ENCODE measurements at places on chromosomes 1 and 21.
A peak's percentile ranks its signal among the peaks of the same experiment; 100 is the strongest.

DNA sequence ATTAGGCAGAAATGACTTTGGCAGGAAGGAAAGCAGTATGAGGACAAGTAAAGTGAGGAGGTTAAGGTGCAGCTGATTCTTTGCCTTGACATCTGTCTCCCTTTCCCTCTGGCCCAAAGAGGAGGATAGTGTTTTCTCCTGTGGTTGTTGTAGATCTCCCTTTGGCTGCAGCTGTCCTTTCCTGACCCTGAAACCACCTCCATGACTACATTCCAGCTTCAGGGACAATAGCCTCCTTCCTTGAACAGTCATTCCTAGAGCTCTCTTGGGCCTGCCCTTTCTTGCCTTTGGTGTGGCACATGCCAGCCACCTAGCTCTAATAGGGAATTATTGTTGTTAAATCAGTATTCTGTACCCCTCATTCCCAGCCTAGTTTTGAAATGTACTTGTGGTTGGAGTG lies 6.2 kb downstream of the ZMYM1 start:
- peak; percentile 27 for DNase-seq

DNA sequence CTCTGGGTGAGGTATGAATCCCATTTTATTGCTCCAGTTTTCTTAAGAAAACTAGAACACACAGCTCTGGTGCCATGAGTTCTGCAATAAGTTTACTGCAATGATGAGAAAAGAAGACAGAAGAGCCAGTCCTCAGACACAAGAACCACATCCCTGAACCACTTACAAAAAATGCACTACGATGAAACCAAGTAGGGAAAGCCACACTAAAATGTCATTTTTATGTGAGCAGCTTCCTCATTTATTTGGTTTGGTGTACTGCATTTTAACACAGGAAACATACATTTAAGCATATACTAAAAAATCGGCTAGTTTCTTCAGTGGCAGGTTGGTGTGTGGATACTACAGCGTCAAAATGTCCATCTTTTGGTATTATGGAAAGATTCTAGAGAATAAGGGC lies 95.9 kb downstream of the PTPN14 start:
- DNase-seq = no peak

DNA sequence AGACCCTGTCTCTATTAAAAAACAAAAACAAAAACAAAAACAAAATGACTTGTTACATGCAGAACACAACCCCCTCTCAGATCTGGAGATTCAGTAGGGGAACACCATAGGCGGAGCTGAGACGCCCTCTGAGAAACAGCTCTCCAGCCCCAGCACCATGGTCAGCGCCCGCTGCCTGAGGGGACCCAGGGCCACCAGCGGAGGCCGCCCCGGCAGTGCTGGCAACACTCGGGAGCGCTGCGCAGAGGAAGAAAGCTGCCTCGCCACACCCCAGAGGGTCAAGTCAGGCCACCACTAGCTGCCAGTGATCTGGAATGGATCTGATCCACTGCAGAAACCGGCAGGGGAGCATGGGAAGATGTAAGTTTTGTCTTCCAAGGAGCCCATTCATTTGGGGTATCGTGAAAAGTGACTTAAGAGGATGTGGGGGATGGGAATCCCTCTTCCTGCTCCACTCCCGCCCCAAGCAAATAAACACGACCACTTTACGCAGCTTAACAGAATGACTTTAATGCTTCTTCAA lies 3.1 kb downstream of the ACTA1 start:
- peak; percentile 69 for DNase-seq

- DNase-seq = no peak
Observed at GRCh38 chr1:150472601-150473200, 14.5 kb upstream of the TARS2 start.

- DNase-seq = no peak
Observed at GRCh38 chr1:156437037-156437867, 63.3 kb downstream of the MEF2D start.

DNA sequence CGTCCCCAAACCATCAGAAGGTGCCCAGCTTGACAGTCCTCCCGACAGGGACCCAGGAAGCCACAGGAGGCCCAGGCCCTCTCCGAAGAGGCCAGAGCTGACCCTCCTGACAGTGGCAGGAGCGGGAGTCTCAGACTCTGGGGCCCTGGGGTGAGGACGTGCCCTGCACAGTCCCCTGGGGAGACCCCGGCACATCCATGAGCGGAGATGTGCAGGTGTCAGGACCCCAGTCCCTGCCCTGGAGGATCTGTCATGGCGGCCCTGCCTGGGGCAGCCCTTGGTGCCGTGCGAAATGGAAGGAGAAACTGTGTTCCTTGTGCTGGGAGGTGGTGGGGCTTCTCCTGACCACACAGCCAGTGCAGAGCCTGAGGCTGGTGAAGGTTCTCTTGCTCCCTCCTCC lies 55.8 kb downstream of the OBSCN start:
- no peak for DNase-seq

DNA sequence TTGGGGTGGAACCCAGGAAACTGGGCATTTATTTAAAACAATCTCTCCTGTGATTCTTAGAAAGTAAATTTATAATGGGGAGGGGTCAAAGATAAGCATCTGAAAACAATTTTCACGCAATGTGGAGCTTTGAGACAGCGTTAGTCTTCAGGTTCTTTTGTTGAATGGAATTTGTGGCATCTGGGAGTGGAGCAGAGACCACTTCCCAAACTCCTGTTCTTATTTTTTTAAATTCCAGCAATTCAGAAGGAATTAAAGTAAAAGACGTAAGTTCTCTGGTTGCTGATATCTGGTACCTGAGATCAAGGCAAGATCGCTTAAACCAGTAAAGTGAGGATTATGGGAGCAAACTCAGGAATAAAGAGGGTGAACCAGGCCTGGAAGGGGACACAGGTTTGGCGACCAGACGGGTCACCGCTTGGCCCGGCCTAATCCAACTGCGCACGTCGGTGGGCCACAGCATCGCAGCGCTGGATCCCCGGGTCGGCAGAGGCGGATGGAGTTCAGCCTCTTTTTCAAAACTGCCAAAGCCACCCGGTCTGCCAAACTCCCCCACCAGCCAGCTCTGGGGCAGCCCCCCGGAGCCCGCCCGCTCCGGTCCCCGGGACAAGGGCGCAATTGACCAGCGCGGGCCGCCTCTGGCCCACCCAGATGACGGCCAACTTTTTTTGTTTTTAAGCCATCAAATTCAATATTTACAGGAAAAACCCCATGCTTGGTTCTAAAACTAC lies 754 bp upstream of the PDPN start:
- no peak for DNase-seq

Measured in HTR-8/SVneo (cell line).